ENCODE measurements at places on chromosomes 3 and 15.

GRCh38 chr3:28743271-28743670 is 394.6 kb upstream of the AZI2 start:
- no peak for DNase-seq

DNA sequence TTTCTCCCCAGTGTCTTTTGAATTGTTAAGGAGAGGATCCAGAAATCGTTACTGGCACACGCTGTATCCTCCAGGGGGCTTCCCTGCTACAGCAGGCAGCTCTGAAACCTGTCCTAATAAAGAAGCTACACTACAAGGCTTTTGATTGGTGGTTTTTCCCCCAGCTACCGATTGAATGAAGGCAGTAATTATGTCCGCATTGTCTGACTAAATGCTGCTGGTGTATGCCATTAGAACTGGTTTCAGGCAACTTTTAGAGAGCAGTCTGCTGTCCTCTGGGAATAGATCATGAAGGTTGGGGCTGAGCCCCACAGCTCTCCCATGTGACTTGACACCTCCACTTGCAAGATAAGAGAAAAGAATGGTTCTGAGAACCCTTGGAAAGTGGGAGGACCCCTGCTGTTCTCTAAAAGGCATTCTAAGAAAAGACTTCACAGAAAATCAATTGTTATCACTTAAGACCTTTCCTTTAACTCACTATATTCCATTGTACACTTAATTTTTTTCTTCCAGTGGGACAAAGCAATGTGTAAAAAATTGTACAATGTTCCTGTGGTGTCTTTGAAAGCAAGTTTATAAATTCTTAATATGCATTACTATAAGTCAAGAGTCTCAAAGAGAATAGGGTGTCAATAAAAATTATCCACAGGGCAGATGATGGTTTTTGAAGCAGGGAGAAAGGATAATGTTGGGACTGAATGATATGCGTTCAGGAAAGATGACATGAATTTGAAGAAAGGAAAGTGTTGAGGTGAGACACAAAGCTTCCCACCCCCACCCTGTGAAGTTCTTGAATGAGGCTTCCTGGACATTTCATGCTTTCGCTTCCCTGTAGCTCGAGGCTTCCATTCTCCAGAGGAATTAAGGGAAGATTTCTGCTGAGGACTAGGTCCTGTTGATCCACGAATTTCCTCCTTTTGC is 53.0 kb upstream of the DAZL start:
- no peak for DNase-seq

GRCh38 chr15:56783857-56784661 is 50.8 kb upstream of the ZNF280D start:
- DNase-seq: no peak

DNA sequence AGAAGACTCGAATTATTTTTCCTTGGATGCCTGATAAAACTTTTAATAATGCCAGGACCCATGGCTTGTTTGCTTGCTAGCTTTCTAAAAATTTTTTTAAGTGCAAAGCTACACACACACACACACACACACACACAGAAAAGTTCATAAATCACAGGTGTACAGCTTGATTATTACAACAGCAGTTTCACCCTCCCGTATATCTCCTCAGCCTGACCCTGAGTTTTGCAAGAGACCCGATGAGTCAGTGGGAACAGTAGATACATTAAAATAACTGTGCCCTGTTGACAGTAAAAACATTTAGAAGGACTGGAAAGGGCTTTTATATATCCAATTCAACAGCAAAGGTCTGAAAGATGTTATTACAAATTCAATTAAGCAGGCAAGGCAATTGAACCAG is 46.7 kb downstream of the EMC4 start:
- DNase-seq: no peak

DNA sequence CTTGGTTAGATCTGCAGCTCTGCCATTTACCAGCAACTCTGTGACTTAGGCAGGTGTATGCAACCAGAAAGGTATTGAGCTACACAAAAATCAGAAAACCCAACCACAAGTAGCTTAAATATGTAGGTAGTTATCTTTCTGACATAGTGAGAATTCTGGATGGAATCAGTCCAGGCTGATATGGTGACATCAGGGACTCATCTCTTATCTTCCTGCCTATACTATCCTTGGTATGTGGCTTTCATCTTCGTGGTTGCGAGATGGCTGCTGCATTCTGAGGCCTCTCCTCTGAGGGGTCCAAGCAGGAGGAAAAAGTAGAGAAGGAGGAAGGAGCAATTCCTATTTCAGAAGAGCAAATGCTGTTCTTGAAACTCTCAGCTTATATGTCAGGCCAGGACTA is 40.0 kb downstream of the CTDSPL start:
- no peak for DNase-seq

DNA sequence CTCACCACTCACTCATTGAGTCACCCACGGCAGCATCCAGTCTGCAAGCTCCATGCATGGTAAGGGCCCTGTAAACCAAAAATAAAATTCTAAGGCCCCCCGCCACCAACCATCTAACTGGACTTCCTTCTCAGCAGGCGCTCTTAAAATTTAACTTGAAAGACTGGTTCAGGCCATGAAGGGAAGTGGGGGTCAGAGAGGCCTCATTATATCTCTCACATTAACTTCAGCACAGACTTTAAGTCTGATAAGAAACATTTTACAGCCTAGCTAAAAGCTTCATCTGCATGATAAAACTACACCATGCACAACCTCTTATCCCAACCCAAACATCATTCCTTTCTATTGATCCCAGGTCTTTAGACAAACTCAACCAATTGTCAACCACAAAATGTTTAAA is 38.5 kb downstream of the FBLN2 start:
- no peak for DNase-seq

DNA sequence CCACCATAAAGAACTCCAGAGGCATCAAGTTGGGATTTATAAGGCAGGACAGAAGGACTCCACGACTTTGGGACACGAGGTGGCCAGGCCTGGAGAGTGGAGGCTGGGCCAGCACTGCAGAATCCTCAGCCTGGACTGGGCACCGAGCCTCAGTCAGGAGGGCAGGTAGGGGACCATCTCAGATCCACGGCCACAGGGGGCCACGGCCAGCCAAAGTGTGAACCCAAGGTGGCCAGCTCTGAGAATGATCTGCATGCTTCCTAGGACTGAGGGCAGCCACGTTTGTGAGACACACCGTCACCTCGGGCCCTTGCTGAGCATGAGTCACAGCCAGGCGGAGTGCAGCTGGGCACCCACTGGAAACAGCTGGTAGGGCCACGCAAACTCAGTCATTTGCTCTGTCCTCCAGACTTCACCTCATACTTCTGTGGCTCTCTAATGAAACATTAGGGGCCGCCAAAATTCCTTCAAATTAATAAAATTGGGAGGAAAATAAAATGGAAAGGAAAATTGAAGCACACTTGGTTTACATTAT is 65.8 kb downstream of the CTNNB1 start:
- DNase-seq: no peak

DNA sequence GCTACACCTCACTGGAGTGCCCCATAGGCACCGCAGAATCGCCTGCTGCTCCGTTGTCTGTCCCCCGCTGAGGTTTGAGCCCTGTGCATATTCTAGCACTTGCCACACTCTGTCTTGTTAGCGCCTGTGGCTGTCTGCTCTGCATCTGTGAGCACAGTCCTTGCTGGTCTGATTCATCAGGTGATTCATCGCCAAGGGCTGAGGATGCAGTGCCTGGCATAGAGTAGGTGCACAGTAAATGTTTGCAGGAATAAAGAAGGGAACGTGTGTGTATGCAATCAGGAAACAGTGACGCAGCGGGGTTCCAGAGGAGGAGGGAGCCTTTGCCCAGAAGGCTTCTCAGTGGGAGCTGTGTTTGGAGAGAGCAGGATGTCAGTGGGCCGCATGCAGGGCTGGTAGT is 124.0 kb upstream of the PLXNA1 start:
- no peak for DNase-seq

DNA sequence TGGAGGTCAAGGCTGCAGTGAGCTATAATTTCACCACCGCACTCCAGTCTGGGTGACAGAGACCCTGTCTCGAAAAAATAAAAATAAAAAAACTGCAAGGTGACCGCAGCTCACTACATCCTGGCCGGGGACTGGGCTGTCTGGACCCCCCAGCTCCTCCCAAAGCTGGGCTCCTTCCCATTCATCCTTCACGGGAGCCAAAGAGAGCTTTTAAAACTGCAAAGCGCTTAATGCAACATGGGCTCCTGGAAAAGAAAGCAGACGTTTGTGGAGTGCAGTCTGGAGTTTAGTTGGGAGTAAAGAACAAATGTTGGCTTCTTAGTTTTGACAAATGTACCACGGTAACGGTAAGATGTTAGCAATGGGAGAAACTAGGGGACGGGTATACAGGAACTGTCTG is 12.1 kb downstream of the PLXND1 start:
- no peak for DNase-seq

DNA sequence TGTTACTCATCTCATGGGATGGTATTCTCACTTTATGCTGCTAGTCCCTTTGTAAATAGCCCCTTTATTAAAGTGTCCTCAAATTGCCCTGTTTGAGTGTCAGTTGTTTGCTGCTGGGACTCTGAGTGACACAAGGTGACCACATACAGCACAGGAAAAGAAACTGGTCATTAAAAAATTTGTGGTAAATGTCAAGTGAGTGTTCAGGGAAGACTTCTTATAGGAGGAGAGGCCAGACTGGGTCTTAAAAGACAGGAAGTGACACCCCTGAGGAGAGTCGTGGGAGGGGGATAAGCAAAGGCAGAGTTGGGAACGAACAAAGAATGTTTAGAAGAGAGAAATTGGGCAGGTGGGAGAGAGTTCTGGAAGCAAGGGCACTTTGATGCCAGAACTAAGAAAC is 35.2 kb downstream of the CCR3 start:
- DNase-seq: no peak

DNA sequence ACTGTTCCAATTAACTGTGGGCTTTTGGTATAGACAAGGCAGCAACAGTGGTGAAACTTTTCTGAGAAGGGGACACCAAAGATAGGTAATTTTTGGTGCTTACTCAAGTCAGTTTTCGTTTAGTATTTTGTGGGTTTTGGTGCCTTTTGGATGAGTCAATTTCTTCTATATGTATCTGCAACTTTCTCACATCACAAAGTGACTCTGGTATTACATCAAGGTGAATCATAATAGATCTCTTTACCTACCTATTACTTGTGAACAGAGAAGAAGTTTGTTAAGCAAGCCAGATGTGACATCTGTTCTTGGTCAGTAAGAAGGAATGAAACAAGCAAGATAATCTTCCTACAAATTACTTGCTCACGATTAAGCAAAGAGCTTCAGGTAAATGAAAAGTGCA is 732.4 kb upstream of the DPPA4 start:
- no peak for DNase-seq

DNA sequence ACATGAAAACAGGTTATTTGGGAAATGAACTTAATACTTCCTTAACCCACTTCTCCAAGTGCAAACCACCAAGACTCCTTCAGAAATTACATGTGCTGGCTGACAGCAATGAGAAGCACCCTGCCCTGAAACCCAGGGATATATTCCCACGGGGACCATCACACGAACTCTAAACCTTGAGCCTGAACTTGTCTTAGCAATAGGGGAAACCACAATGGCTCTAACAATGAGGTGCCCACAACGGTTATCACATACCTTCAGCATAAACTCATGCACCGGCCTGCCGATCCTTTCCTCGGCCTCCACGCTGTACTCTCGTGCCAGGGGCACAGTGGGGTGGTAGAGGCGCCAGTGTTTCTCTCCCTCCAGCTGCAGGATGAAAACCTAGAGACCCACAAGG is 13.4 kb downstream of the RIOX2 start:
- no peak for DNase-seq

DNA sequence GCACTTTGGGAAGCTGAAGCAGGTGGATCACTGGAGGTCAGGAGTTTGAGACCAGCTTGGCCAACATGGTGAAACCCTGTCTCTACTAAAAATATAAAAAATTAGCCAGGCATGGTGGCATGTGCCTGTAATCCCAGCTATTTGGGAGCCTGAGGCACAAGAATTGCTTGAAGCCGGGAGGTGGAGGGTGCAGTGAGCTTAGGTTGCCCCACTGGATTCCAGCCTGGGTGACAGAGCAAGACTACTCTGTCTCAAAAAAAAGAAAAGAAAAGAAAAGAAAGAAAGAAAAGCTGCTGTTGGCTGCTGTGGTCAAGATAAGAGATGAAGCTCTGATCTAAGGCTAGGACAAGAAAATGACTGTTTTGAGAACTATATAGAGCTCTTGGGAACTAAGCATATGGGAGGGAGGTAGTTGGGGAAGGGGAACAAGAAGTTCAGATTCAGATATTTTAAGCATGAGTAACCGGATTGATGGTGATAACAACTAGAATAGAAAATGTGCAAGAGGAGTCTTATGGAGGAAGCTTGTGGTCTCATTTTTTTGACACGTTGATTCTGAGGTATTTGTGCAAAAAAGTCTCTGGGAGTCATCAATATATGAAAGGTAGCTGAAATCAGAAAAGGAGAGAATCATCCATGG is 25.7 kb downstream of the DNAH12 start:
- no peak for DNase-seq

DNA sequence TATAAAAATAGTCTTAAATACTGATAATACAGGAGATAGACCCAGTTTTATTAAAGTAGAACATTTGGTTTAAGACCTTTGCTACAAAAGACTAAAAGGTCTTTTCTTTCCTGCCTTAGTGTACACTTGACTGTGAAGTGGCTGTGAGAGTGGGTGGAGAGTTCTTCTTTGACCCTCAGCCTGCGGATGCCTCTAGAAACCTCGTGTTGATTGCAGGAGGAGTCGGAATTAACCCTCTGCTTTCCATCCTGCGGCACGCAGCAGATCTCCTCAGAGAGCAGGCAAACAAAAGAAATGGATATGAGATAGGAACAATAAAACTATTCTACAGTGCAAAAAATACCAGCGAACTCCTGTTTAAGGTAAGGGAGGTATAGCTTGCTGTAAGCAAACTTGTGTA is 36.5 kb downstream of the OXNAD1 start:
- no peak for DNase-seq

- no peak for DNase-seq
These were observed 1.6 kb downstream of the RFTN1 start for GRCh38 chr3:16511681-16512434.

GRCh38 chr3:138768125-138768524 is 66.6 kb downstream of the PIK3CB start:
- no peak for DNase-seq

- DNase-seq: peak; percentile 72
These were observed 46.8 kb downstream of the PDHB start for GRCh38 chr3:58386626-58387365.

- peak; percentile 45 for DNase-seq
These were observed at the start of gene C15orf61 for GRCh38 chr15:67521029-67521782. Gene C15orf61 (plus strand): TSS chr15:67521131. CDS start chr15:67521249, 118 bp downstream.

- DNase-seq: no peak
These were observed 103.7 kb downstream of the MEX3B start for GRCh38 chr15:81942157-81942556.

Data from nucleus accumbens (tissue), 56 donors.